NCI-H524 treated with DMSO at 0.1 percent for 48 hours (cell line): ENCODE measurements at places on chromosomes 16 and 17.

DNA sequence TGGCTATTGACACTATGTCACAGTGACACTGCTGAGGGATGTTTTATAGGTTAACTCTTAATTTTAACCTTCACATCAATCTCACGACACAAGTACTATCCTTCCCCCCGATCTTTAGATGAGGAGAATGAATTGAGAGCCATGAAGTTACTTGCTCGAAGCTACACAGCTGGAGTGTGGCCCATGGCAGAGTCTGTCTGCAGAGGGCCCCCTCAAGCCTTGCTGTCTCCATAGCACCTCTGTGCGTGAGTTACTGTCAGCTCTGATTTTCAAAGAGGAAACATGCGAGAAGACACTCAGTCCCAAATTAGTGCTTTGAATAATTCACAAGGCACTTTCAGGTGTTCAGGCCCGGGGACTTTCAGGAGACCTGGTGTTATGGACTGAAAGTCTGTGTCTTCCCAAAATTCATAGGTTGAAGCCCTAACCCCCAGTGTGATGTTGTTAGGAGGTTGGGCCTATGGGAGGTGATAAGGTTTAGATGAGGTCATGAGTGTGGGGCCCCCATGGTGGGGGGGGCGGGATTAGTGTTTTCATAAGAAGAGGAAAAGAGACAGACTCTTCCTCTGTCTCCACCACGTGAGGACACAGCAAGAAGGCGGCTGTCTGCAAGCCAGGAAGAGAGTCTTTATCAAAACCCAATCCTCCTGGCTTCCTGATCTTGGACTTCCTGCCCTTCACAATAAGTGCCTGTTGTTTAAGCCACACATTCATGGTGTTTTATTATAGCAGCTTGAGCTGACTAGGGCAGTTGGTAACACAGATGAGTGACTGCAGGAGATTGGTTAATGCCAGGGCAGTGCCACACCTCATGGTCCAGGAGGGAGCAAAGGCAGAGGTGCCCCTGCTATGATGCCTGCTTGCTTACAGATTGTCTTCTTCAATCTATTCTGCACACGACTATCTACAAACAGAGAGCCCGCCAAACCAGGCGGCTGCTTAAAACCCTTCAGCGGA lies 281.8 kb downstream of the HAPSTR1 start:
- no peak for DNase-seq

DNA sequence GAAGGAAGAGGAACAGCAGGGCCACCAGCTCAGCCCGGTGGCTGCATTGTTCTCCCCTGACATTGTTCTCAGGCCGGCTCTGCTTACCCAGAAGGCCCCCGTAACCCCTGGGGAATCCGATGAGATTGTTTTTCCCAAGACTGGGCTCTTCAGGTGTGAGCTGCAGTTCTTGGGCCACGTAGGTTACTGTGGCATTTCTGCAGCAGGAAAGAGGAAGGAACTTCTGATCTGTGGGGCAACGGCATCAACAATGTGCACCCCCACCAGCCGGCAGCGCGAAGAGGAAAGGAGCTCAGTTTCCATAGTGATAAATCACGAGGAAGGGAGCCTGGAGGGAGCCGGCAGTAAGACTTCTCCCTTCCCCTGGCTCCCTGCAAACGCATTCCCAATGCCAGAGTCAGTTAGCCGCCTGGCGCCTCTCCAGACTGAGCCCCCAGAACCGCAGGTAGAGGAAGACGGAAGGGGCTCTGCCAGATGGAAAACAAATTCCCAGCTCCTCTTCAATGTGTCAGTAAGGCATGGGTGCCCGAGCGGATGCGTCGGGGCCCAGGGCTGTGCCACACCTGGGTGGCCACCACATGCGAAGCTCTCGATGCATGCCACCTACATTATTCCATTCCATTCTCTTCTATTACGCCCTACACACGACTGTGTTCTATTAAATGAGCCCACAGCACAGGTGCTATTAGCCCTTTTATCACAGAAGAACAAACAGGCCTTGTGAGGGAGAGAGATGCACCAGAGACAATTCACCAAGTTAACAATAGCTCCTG lies 21.5 kb upstream of the PECAM1 start:
- no peak for DNase-seq

DNA sequence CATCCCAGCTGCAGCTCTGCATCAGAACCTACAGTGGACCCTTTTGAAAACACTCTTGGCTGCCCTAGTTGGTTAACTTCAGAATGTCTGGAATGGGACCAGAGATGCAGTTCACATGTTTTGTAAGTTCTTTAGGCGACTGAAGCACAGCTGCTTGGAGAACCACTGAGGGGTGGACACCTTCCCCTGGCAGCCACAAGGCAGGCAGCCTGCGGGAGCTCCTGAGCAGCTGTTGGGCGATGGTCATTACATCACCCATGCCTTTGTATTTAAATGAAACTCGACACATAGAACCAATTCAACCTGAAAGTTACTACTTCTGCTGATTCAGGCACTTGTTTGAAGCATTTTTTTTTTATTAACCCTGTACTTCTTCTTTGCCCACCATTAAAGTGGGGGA lies 151.5 kb downstream of the LGALS9B start:
- no peak for DNase-seq

- DNase-seq, result no peak
Observed at GRCh38 chr17:49035470-49036269, 38.5 kb downstream of the IGF2BP1 start.

DNA sequence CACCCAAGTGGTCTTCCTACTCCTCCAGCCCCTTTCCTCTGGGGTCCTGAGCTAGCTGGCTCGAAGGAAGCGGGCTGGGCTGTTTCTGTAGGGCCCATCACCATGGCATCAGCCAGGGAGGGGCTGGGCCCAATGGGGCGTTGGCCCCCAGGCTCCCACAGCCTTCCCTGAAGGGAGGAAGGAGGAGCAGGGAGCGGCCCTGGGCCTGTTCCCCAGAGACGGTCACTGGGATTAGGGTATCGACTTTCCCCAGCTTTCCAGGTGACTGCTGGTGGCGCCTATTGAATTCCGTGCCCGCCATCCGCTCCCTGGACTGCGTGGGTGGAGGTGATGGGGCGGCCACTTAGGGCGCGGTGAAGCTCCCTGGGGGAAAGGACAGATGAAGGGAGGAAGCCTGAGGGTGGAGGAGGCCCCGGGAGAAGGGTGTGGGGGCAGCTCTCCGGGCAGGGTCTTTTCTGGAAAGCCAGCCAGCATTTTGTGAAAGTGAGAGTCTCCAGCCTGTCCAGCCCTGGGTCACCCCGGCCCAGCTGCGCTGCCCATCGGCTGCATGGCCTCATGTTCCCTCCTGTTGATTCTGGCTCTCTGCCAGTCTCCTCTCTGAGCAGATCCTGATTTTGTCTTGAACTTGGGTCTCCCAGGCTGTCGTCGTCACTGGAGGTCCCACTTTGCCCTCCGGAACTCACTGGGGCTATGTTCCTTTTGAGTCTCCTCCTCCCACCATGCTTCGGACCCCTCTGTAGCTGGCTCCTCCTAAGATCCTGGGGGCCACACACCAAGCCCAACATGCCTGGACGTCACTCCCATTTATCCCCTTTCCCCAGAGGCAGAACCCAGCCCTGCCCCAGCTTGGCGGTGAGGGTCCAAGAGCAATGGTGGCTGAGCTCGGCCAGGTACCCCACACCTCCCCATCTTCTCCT lies 9.8 kb downstream of the NHERF1 start:
- DNase-seq, result no peak

DNA sequence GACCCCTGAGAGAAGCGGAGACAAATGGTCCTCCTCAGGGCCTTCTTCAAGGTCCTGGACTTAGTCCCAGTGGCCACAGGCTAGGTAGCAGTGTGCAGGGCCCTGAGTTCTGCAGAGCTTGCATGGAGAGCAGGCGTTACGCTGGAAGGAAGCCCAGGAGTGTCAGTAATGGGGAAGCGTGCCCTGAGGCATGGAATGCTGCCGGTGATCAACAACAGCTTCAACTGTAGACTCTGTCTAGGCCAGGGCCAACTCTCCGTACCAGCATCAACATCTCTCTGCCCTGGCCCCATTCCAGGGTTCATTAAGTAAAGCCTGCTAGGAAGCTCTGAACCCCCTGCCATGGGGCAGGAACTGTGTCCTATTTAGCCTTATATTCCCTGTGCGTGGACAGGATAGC lies 568 bp upstream of the TNK1 start:
- no peak for DNase-seq

GRCh38 chr17:2064520-2064971 lies 9.6 kb downstream of the HIC1 start:
- no peak for DNase-seq

DNA sequence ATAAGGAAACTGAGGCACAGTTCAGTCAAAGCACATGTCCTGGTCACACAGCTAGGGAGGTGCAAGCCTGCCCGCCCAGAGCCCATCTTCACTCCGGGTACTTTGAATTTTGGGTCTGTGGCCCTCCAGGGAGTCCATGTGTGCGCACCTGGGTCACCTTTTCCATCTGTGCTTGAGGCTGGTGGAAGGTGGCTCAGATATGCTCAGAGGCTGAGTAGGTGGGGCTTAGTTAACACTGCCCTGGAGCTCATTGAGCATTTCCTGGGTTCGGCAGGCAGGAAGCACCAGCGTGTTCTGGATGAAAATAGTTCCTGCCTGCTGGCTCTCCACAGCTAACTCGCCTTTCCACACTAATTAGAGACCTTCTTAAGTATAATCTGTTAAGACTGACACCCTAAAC lies 19.2 kb downstream of the FAM234A start:
- no peak for DNase-seq

GRCh38 chr17:76438906-76439305 lies 14.0 kb downstream of the UBE2O start:
- no peak for DNase-seq

DNA sequence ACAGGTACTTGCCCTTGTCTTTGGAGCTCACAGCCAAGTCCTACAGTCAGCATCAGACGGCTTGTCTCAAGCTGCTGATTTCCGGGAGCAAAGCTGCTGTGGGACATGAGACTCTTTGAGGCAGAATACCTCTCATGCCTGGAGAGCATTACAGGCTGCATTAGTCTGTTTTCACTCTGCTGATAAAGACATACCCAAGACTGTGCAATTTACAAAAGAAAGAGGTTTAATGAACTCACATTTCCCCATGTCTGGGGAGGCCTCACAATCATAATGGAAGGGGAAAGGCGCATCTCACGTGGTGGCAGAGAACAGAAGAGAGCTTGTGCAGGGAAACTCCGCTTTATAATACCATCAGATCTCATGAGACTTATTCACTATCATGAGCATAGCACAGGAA lies 661.2 kb downstream of the WWOX start:
- DNase-seq, result no peak

- DNase-seq, result peak; percentile 59
Observed at GRCh38 chr17:59565959-59566324, 532 bp downstream of the DHX40 start.

DNA sequence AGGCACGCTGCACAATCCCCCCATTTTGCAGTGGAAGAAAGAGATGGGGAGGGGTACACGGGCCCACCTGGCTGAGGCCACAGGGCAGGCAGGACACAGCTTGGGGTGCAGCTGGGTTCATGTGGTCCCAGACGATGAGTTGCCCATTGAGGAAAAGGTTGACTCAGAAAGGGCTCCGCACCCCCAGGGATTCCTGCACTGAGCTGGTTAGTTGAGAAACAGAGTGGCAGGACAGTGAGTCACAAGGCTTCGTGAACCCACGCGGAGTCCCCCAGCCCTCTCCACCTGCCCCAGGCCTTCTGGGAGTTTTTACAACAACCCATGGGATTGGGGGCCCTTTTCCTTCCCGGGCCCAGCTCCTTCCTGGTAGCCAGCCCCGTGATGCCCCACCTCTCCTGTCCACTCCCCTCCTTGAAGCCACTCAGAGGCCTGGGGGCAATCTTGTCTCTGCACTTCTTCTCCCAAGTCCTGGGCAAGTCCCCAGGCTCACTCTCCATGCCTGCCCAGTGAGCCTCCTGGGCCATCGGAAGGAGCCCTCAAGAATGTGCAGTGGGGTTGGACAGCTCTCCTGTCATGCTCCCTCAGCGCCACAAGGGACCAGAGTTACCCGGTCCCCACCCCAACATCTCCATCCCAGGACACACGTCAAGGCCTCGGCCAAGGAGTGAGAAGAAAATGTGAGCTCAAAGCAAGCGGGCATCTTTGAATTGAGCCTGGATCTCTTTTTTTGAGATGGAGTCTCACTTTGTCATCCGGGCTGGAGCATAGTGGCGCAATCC lies 251.2 kb downstream of the PARN start:
- no peak for DNase-seq

- DNase-seq, result no peak
Observed at GRCh38 chr17:40437095-40437732, 6.0 kb upstream of the IGFBP4 start.

- no peak for DNase-seq
Observed at GRCh38 chr17:13626703-13627102, 25.0 kb upstream of the HS3ST3A1 start.

DNA sequence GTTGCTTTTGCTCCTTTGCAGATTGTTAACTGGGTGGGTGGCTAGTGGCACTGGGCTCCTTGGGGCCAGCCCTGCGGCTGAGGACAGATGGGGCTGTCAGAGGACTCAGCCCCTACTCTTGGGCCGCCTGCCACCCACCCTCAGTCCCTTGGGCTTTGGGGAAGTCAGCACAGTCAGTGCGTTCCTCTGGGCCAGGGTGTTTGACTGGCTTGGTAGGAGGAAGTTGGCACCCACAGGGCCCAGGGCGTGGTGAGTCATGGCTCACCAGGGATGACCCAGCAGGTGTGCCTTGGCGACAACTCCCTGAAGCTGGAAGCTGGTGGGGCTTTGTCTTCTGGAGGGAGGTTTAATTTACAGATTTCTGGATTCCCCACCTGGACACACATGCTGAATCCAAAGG lies 32.4 kb downstream of the HAPSTR1 start:
- DNase-seq, result no peak

DNA sequence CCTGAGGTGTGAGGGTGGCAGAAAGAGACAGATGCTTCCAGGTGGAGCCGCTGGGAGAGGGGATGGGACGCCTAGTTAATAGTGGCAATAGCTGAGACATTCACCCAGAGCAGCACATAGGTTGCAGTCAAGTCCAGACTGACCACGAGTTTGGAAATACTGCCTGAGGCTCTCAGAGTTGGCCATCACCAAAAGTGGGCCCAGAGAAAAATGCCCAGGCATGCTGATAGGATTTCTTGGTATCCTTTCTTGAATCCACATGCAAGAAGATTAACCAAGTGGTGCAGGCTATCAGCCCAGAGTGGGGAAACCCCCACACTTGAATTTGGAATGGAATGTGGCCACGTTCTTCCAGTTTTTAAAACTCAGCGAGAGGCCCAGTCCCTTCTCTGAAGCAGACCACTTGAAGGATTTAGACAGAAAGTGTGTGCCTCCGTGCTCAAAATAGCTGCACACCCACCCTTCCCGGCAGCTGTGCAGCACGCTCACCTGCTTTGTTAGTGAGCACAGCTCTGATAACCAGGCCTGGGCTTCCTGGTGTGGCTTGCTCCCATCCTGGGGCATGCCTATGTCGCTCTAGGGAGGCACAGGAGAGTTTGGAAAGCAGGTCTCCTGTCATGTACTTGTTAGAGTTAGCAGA lies 35.7 kb downstream of the PLD6 start:
- DNase-seq, result no peak

GRCh38 chr17:6517062-6517461 lies 39.3 kb downstream of the PITPNM3 start:
- DNase-seq, result no peak

GRCh38 chr16:2532494-2533141 lies 1.4 kb upstream of the CEMP1 start:
- no peak for DNase-seq

- no peak for DNase-seq
Observed at GRCh38 chr16:25546791-25547190, 145.0 kb upstream of the HS3ST4 start.
